ENCODE measurements at places on chromosomes 2 and 18.

- peak; percentile 30 for DNase-seq
These were observed 36.4 kb downstream of the WDSUB1 start for GRCh38 chr2:159249990-159250715.

DNA sequence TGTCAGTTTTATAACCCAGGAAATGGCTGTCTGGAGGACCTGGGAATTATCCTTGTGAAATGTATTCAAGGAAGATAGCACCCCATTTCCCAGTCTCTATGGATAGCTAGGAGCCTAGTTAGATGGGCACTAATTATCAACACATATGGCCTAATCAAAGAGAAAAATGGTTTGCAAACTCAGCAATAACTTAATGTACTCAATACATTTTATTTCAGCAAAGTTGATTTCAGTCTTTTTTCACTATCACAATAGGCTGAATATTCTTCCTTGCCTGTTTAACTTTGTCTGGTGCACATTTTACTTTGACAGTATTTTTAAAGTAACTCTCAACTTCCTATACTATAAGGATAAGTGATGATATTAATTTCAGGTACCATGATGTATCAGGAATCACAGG lies 756.3 kb downstream of the CCDC85A start:
- no peak for DNase-seq

DNA sequence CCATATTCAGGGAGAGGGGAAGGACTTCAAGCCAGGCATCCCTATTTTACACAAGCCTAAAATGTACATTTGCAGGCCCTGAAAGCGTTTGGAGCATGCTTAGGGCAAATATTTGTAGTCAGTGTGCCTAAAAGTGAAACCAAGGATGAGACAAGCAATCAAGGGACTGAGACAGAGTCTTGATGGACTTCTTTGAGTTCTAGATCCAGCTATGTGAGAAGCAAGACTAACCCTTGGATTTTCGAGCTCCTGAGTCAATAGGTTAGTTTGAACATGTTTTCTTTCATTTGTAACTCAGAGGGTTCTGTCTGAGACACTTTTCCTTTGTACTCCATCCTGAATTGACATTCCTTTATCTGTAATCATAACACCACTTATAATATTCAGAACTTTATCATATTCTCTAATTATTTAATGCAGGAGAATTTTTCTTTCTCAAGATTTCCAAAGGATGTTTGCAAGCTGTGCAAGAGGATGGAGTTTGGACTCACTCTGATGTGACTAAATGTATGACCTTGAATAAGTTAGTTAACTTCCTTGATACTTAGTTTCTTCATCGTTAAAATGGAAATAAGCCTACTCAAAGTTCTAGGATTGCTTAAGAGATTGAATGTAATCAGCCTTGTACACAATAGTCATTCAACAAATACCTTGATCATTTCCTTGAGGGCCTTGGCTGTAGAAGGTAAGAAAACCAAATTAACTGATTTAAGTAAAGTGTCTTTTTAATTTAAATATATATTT lies 1237.8 kb upstream of the ZEB2 start:
- DNase-seq: no peak

DNA sequence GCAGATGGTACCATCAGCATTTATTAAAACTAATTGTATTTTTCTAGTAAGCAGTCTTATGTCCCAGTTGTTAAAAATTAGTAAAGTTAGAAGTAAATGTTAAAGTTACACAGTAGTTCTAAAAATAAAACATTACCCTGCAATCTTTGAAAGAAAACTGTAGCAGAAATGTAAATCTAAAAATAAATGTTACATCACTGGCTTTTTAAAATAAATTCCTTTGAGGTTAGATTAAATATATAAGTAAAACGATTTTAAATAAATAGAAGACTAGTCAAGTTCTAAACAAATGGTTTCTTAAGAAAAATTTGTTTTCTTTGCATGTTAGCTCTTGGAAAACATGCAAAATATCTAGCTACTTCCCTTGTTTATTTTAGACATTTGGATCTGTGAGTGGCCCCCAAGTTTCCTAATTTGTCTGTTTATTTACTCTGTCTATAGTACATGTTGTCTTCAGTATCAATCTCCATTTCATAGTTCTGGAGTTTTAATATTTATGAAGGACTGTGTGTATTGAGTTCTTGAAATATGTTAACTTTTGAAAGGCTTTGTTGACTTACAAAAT lies 58.2 kb downstream of the GLS start:
- no peak for DNase-seq

DNA sequence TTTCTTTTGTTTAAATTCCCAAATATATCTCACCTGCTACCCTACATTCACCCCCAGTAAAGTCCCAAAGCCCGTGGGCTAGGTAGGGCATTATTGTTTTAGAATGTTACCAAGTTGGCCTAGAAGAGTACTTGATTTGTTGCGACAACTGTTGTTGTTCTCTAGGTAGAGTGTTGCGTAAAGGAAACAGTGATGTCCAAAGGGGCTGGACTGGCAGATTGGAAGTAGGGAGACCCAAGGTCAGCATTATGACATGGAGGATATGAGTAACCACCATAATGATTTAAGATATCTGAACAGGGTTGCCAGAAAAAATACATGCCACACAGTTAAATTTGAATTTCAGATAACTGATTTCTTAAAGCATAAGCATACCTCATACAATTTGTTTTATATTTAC lies 39.2 kb downstream of the SCN1A start:
- DNase-seq: no peak

DNA sequence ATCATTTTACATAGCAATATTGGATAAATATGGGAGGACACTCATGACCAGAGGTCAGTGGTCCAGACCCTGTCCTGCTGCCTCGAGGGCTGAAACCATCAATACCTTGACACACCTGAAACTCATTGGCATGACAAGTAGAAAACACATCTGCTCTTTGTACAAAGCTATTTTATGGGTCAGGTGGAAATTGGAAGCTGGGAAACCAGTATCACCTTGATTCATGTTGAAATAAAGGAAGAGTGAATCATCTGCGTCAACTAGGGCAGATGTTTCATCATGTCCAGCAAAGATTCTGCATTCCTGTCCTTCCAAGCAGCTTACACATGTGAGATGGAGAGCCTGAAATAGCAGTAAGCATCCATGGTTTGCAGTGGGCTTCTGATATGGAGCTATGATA lies 80.0 kb upstream of the ERBB4 start:
- DNase-seq: no peak

- no peak for DNase-seq
These were observed 10.9 kb downstream of the PSD4 start for GRCh38 chr2:113184531-113185230.

- no peak for DNase-seq
These were observed 127.7 kb downstream of the SOCS6 start for GRCh38 chr18:70416496-70416895.

DNA sequence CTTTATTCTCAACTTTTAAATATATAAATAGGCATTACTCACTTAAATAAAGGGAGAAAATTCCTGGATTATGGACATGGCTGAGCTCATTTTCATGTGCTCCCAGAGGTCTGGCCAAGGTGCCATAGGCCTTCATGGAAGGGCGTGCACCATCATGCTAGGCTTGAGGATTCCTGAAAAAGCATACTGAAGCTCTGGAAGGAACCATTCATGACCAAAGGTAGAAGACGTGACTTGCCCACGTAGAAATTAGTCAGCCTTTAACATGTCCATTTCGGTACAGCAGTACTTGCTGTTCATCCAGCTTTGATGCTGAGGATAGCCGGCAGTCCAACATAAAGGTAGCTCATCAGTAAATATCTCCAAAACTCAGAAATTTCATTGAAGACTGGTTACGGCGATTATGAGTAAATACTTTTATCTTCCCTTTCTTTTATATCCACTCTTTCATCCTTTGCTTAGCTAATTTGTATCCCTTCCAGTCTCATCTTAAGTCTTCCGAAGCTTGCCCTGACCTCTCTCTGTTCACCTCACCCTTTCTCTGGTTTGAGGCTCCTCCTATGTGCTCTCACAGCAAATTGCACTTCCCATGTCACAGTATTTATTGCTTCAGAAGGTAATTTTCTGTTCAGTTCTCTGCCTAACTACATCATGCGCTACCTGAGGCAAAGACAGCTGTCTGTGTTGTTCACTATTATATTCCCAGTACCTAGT lies 32.3 kb upstream of the ASNSD1 start:
- DNase-seq: no peak

DNA sequence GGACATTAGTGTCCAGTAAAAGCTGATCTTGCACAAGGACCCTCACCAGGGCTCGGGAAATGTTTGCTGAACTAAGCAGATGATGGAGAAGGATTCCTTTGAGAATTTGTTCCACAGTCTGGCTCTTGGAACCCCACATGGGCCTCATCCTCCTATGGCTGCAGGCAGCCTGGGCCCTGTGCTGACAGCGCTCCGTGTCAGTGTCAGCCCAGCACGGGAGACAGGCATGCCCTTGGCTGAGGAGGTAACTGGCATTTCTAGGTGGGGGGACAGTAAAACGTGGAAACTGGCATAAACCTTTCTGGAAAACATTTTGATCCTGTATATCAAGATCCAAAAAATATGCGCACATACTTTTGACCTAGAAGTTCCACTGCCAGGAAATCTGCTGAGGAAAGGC lies 10.5 kb downstream of the PTMA start:
- no peak for DNase-seq

DNA sequence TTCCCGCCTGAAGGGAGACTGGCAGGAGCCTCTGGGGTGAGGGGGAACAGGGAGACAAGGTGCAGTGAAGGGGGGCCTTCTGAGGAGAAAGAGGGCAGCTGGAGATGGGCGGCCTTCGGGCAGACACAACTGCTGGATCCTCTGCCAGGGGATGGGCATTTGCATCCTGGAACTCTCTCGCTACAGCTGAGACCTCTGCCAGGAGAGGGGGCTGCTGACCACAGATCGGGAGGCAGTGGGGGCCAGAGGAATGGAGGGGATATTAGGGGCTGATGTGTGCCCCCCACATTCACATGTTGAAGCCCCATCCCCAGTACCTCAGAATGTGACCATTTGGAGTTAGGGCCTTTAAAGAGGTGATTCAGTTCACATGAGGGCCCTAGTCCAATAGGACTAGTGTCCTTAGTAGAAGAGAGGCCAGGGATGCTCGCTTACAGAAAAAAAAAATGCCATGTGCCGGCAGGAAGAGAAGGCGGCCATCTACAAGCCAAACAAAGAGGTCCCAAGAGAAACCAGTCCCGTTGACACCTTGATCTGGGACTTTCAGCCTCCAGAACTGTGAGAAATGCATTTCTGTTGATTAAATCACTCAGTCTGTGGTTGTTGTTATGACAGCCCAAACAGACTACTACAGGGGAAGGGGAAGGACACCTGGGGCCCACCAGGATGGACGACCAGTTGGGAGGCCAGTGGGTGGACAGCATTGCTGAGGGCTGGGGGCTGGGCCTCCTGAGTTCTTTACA lies 50.0 kb downstream of the TRABD2A start:
- DNase-seq: no peak

- no peak for DNase-seq
These were observed 21.4 kb downstream of the KIF3C start for GRCh38 chr2:25960920-25961319.

GRCh38 chr18:78688249-78688648 lies 291.4 kb upstream of the SALL3 start:
- no peak for DNase-seq

- no peak for DNase-seq
These were observed 117.0 kb downstream of the NFATC1 start for GRCh38 chr18:79512461-79513380.

GRCh38 chr2:46847185-46847710 lies 68.4 kb downstream of the MCFD2 start:
- DNase-seq: no peak

GRCh38 chr2:58237741-58238140 lies 3.4 kb downstream of the FANCL start:
- no peak for DNase-seq

GRCh38 chr2:39521876-39522517 lies 84.9 kb upstream of the MAP4K3 start:
- no peak for DNase-seq

DNA sequence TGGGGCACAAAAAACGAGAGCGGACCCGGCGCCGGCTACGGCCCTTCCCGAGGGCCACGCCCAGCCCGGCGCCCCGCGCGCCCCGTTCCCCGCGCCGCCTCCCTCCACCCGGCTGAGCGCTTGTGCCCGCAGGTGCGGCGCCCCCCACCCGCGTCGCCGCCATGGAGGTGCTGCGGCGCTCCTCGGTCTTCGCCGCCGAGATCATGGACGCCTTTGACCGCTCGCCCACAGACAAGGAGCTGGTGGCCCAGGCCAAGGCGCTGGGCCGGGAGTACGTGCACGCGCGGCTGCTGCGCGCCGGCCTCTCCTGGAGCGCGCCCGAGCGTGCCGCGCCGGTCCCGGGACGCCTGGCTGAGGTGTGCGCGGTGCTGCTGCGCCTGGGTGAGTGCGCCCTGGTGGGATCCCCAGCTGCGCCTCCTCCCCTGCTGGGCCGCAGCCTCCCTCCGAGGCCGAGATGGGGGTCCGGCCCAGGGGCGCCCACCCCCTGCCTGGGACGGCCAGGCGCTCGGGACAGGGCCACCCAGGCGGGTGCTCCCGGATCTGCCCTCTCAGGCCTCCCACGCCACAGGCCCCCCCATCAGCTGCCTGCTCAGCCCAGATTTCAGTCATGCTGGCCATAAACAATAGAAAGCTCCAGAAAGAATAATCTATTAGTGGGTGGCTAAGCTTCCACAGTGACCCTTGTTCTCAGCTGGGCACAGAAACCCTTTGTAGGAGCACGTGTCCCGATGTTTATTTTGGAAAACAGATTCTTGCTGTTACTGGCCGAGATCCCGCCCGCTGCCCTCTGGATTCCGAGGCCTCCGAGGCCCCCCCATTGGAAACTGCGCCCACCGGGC lies 997 bp downstream of the BOK start:
- DNase-seq: no peak

DNA sequence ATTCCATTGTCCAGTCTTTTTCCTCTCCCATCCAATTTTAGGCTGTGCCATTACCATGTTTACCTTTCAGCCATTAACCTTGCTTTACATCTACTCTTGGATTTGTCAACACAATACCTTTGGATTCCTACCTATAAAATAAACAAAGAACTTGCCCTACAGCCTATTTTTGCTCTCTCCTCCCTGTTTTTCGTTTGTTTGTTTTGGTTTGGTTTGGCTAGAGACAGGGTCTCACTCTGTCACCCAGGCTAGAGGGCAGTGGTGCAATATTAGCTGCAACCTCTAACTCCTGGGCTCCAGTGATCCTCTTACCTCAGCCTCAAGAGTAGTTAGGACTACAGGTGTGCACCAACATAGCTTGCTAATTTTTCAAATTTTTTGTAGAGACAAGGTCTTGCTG lies 76.1 kb downstream of the SP100 start:
- no peak for DNase-seq

DNA sequence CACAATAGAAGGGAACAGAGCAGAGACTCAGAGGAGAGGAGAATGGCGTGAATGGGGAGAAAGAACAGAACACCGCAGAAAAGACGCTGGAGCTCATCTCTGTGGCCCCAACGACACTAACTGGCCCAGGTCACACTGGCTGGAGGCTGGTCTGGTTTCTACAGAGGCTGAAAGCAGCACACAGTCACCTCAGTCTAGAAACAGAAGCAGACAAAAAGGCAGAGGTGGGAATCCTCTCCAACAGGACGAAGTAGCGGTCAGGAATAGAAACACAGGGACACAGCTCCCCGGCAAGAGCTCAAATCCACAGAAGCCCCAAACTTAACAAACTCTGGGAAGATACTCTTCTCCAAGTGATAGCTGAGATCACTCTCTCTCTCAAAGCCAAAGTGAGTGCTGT lies 9.2 kb downstream of the SLC66A2 start:
- DNase-seq: no peak

Data from CD8-positive, alpha-beta T cell (primary cell).